ENCODE measurements at places on chromosomes 11 and 22.
A peak's percentile ranks its signal among the peaks of the same experiment; 100 is the strongest.

DNA sequence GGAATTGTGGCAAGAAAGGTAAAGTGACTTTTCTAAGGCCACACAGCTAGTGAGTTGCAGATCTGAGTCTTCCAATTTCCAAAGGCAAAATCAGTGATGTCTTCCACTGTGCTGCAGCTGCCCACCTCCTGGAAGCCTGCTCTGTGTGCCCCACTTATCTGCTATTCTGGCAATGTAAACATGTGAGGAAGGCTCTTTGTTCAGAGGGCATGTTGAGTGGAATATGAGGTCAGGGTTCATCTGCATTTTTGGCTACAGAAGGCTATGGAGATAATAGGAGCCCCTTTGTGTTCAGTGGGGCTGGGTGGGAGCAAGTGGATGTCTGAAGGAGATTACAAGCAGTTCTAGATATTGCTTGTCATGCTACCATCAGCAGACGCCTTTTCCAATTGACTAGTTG, 396.2 kb downstream of the BUD13 start:
- H3K27ac ChIP-seq = no peak overlapping the region
- H3K27me3 ChIP-seq = no peaks in the 10 kb centered on the region
- no peak for DNase-seq
- H3K36me3 ChIP-seq = no peaks in the 10 kb centered on the region
- no peak overlapping the region for H3K4me3 ChIP-seq
- no peaks in the 10 kb centered on the region for H3K4me1 ChIP-seq

- H3K27ac ChIP-seq = no peak overlapping the region
- H3K27me3 ChIP-seq = no peaks in the 10 kb centered on the region
These were observed 36.8 kb downstream of the BARX2 start for GRCh38 chr11:129412494-129412893.

GRCh38 chr11:106656646-106657045, 361.6 kb downstream of the GUCY1A2 start:
- H3K36me3 ChIP-seq = no peaks in the 10 kb centered on the region
- H3K4me1 ChIP-seq = no peaks in the 10 kb centered on the region
- no peak overlapping the region for H3K4me3 ChIP-seq
- H3K27ac ChIP-seq = no peak overlapping the region
- DNase-seq = no peak
- no peaks in the 10 kb centered on the region for H3K27me3 ChIP-seq

- no peak for DNase-seq
- H3K4me3 ChIP-seq = no peak within 1 kb of the TSS
- H3K36me3 ChIP-seq = no peaks in the 10 kb centered on the region
- no peak within 1 kb of the TSS for H3K27ac ChIP-seq
- peaks cover 45% of the 10 kb centered on the region for H3K27me3 ChIP-seq
These were observed at the start of gene INS for GRCh38 chr11:2160736-2161259. Gene INS, minus strand, starts transcription at chr11:2161209. Its CDS starts 238 bp downstream, at chr11:2160971.

DNA sequence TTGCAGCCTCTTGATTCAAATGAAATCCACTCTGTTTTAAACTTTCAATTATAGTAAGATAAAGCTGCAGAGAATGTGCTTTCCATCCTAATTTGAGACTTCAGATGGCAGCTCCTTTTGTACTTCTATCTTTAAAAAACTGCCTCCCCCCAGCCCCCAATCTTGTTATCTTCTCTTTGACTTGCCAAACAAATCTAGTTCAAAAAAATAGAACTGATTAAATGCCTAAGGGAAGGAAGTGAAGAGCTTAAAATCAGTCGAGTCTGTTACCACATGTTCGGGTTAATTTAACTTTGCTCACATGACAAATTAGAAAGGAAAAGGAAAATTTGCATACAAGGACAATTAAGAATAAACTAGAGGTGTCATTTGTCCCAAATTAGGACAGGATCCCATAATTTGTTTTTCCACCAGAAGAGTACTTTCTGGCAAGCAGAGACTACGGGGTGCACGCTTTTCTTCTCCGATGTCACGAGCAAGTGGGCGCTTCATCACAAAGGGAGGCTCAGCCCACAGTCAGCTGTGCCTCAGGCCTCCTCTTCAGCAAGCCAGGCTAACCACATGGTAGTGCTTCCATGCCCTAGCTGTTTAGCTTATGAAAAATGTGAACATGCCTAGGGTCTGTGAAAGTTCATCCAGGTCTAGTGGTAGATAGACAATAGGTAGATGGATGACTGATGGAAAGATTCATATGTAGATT, 69.0 kb upstream of the LDLRAD3 start:
- no peak overlapping the region for H3K4me3 ChIP-seq
- no peak for DNase-seq
- peaks cover 7% of the 10 kb centered on the region for H3K27me3 ChIP-seq
- H3K36me3 ChIP-seq = no peaks in the 10 kb centered on the region

DNA sequence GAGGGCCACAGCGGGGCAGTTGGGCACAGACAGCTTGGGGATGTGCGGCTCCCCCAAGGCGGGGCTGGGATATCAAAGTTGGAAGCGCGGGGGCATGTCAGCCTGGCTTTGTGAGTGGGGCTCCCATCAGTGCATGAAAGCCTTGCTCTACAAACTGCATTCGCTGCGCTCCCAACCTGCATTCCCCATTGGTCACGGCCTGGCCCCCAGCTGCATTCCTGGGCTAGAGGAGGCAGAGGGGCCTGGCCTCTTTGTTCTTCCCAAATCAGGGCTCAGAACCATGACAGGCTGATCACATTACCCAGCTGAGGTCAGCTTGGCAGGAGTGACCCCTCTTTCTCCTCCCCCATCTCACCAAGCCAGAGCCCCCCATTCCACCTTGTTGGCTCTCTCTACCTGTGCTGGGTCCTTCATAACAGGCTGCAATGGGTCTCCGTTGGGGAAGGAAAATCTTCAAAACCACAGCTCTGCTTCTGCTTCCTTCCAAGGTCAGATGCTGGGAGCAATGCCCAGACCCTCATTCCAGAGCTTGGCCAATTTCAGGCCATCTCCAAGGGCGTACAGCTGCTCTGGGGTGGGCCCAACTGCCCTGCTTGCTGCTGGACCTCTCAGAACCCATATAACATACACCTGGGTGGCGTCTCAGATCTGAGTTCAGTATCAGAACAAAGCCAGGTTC, 38.7 kb upstream of the CDON start:
- DNase-seq = no peak
- no peaks in the 10 kb centered on the region for H3K27me3 ChIP-seq
- H3K36me3 ChIP-seq = no peaks in the 10 kb centered on the region
- no peak overlapping the region for H3K27ac ChIP-seq
- H3K4me3 ChIP-seq = no peak overlapping the region
- peaks cover 10% of the 10 kb centered on the region for H3K4me1 ChIP-seq

GRCh38 chr11:68617925-68618809, 66.2 kb upstream of the GAL start:
- peaks cover 14% of the 10 kb centered on the region for H3K27me3 ChIP-seq
- peaks cover 21% of the 10 kb centered on the region for H3K36me3 ChIP-seq
- DNase-seq = no peak
- no peak overlapping the region for H3K27ac ChIP-seq

DNA sequence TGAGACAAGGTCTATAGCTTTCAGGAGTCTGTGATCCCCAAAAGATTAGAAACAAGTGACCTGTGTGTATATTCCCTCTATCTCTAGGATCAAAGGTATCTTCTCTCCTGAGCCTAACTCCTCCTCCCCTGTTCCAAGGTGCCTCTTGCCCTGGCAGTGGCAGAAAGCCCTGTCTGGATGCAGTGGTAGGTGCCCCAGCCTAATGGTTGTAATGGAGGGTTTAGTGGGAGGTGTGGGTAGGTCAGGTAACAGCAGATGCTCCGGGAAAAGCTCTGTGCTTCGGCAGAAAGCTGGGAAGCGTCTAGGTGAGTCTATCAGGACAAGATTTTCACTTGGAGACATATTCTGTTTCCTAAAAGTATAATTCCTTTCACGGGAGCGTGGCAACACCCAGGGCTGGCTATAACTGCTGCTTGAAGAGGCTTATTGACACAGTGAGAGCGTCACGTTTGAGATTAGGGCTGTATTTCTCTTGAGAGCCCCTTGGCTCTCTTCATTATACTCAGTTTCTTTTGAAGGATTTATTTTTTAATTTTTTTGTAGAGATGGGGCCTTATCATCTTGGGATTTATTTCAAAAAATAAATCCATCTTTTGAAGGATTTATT, 49.5 kb downstream of the PRR5L start:
- peaks cover 6% of the 10 kb centered on the region for H3K4me1 ChIP-seq
- H3K36me3 ChIP-seq = no peaks in the 10 kb centered on the region

GRCh38 chr22:19914201-19914943, 27.2 kb upstream of the COMT start:
- H3K4me3 ChIP-seq = no peak overlapping the region
- no peaks in the 10 kb centered on the region for H3K27me3 ChIP-seq
- peaks cover 6% of the 10 kb centered on the region for H3K4me1 ChIP-seq
- no peak for DNase-seq
- H3K27ac ChIP-seq = no peak overlapping the region

GRCh38 chr11:46159680-46160079, 38.4 kb upstream of the PHF21A start:
- no peak overlapping the region for H3K4me3 ChIP-seq
- peaks cover 52% of the 10 kb centered on the region for H3K27me3 ChIP-seq
- DNase-seq = no peak
- H3K36me3 ChIP-seq = no peaks in the 10 kb centered on the region
- peaks cover 1% of the 10 kb centered on the region for H3K4me1 ChIP-seq

GRCh38 chr11:69524291-69524882, 42.9 kb downstream of the LINC01488 start:
- no peaks in the 10 kb centered on the region for H3K36me3 ChIP-seq
- no peak overlapping the region for H3K27ac ChIP-seq
- H3K4me1 ChIP-seq = peaks cover 4% of the 10 kb centered on the region
- H3K27me3 ChIP-seq = peaks cover 2% of the 10 kb centered on the region
- no peak overlapping the region for H3K4me3 ChIP-seq

- H3K27me3 ChIP-seq = no peaks in the 10 kb centered on the region
- no peak for DNase-seq
- no peaks in the 10 kb centered on the region for H3K36me3 ChIP-seq
These were observed 117.7 kb upstream of the CCDC90B start for GRCh38 chr11:83403691-83404389.

- peak; percentile 59 for DNase-seq
- peaks cover 76% of the 10 kb centered on the region for H3K4me1 ChIP-seq
- H3K27me3 ChIP-seq = no peaks in the 10 kb centered on the region
- peak overlapping the region; percentile 99 for H3K27ac ChIP-seq
These were observed 30.3 kb upstream of the WNT7B start for GRCh38 chr22:46007003-46007847.

- H3K27ac ChIP-seq = no peak overlapping the region
- peaks cover 50% of the 10 kb centered on the region for H3K27me3 ChIP-seq
- no peak for DNase-seq
These were observed 48.0 kb downstream of the IGLL1 start for GRCh38 chr22:23531966-23532705.

- no peak overlapping the region for H3K27ac ChIP-seq
- peaks cover 74% of the 10 kb centered on the region for H3K36me3 ChIP-seq
- H3K4me3 ChIP-seq = no peak overlapping the region
These were observed 23.2 kb downstream of the TIMP3 start for GRCh38 chr22:32824531-32825312.
